A673 (cell line): ENCODE measurements at places on chromosomes 3 and 15.

GRCh38 chr3:34844323-34844620, 795.1 kb upstream of the ARPP21 start:
- H3K36me3 ChIP-seq: no peaks in the 10 kb centered on the region
- DNase-seq: peak; percentile 14
- H3K27ac ChIP-seq: no peak overlapping the region
- no peak overlapping the region for H3K4me3 ChIP-seq
- H3K4me1 ChIP-seq: peaks cover 22% of the 10 kb centered on the region
- H3K27me3 ChIP-seq: no peaks in the 10 kb centered on the region

DNA sequence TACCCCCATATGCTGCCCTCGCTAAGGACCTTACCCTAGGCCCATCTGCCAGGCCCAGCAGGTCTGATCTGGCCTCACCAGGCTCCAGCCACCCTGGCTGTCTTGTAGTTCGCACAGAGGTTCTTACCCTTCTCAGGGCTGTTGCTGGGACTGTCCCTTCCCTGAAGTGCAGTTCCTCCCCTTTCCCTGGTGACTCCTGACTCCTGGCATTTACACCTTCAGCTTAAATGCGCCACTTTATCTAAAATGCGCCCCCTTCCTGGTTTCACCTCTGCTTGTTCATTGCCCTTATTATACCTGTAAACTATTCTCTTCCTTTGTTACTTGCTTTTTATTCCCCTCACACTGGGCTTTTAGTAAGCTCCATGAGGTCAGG, 835 bp upstream of the TTLL3 start:
- no peak for DNase-seq
- peak overlapping the region; percentile 81 for H3K27ac ChIP-seq
- H3K4me1 ChIP-seq: peaks cover 13% of the 10 kb centered on the region
- H3K27me3 ChIP-seq: no peaks in the 10 kb centered on the region
- H3K4me3 ChIP-seq: peak overlapping the region; percentile 62
- H3K36me3 ChIP-seq: peaks cover 23% of the 10 kb centered on the region

DNA sequence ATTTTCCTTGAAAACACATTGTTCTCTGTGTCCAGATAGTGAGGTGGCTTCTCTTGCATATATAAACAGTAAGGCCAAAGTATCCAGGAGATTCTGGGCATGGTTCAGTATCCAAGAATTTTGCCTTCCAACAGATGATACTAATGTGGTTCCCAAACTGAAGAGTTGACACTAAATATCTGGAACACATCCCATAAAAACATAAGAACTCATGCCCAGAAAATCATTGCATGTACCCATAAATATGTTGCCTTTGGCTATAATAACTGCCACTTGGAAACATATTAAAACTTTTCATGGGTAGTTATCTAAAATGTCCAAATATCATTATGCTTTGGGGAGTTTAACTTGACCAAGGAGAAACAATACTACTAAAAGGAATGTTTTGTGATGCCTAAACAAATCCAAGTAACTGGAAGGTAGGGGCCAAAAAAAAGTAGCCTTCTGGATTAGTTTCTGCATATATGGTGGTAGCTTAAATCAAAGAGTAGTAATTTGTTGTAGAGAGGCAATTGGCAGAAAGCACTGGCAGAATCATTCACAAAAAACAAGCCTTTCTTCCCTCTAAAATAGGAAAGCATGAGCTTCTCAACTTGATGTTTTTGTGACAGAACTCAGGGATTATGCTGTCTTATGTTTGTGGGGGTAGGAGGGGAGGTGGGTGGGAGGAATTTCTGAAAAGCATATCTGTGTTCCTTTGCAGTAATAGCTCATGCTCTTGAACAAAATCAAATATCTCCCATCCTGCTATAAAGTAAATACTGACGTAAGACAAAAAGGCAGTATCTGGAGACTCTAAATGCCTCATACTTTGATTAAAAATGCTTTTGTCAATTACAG, 753.9 kb downstream of the TUSC7 start:
- no peaks in the 10 kb centered on the region for H3K36me3 ChIP-seq
- DNase-seq: no peak
- no peaks in the 10 kb centered on the region for H3K27me3 ChIP-seq
- H3K27ac ChIP-seq: no peak overlapping the region

DNA sequence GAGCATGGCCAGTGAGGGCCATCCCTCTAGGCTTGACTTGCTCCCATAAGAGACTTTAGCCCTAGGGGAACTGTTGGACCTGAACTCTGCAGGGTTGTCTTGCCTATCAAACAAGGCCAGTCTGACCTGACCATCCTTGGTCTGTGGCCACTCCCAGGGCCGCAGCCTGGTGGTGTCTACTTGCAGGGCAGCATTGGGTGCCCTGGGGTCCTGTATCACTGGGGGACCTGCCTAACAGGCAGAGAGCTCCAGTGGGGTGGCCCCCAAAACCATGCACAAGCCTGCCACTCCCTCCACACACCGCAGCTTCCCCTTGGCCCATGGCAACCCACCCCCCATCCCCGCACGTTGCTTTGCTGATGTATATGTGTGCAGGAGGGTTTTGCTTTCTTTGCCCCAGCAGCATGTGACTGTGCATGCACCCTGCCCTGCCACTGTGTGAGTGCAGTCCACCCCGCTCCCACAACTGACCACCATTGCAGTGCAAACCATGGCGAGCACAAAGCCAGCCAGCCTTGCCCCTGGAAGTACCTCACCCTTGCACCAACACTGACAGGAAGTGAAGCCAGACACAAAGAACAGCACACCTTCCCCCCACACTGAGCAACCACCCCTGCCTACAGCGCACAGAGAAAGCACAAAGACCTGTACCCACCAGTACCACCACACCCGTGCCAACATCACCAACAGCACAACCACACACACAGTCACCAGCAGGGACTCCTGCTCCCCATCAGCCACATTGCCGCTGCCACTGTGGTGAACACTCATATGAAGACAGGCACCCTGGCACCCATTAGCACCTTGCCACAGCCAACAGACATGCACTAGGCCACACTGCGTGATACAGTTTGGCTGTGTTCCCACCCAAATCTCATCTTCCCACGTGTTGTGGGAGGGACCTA, 88.8 kb downstream of the SENP7 start:
- no peaks in the 10 kb centered on the region for H3K27me3 ChIP-seq
- H3K4me3 ChIP-seq: no peak overlapping the region
- no peaks in the 10 kb centered on the region for H3K36me3 ChIP-seq
- no peaks in the 10 kb centered on the region for H3K4me1 ChIP-seq
- no peak overlapping the region for H3K27ac ChIP-seq
- DNase-seq: no peak

GRCh38 chr15:88331291-88331690, 74.8 kb upstream of the NTRK3 start:
- H3K27ac ChIP-seq: no peak overlapping the region
- H3K36me3 ChIP-seq: no peaks in the 10 kb centered on the region
- H3K4me3 ChIP-seq: no peak overlapping the region
- DNase-seq: peak; percentile 80
- peaks cover 33% of the 10 kb centered on the region for H3K27me3 ChIP-seq

- H3K36me3 ChIP-seq: no peaks in the 10 kb centered on the region
- H3K27me3 ChIP-seq: no peaks in the 10 kb centered on the region
- no peak for DNase-seq
Observed at GRCh38 chr15:69149803-69150202, 10.6 kb upstream of the GLCE start.

GRCh38 chr3:67418426-67419217, 235.8 kb downstream of the SUCLG2 start:
- H3K27ac ChIP-seq: no peak overlapping the region
- no peaks in the 10 kb centered on the region for H3K27me3 ChIP-seq
- H3K4me3 ChIP-seq: no peak overlapping the region

DNA sequence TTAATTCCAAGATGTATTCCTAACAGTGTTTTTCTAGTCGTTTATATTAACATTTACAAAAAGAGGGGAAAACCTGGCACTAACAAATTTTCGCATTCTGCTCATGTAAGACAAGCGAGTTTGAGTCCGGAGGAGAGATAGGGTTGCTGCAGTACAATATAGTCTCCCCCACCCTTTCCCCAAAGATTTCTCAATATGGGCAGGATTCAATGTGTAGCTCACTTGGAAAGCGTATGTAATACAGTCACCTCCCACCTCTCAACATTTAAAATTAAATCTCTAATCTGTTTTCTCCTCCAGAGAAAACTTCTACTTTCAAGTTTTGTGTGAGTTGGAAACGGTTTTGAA, 57.9 kb downstream of the CMSS1 start:
- no peaks in the 10 kb centered on the region for H3K27me3 ChIP-seq
- no peaks in the 10 kb centered on the region for H3K36me3 ChIP-seq
- H3K4me1 ChIP-seq: peaks cover 12% of the 10 kb centered on the region
- DNase-seq: peak; percentile 68
- H3K4me3 ChIP-seq: peak overlapping the region; percentile 62

DNA sequence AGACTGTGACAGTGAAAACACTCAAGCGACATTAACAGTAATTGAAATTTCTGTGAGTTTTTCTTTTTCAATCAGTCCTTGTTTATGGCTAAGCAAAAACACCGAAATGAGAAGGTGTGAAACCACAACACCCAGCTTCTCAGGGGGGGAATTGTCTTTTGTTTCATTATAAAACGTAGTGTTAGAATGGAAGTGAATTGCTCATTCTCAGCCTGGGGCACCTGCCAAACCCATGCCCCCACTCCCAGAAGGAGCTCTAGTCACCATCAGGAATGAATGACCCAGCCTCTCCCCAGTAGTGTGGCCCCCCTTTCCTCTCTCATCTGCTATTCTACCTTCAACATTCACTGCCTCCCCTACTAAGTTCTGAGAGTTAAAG, 185.8 kb upstream of the CFAP20DC start:
- H3K4me1 ChIP-seq: no peaks in the 10 kb centered on the region
- no peak for DNase-seq
- H3K27me3 ChIP-seq: no peaks in the 10 kb centered on the region
- no peak overlapping the region for H3K27ac ChIP-seq

DNA sequence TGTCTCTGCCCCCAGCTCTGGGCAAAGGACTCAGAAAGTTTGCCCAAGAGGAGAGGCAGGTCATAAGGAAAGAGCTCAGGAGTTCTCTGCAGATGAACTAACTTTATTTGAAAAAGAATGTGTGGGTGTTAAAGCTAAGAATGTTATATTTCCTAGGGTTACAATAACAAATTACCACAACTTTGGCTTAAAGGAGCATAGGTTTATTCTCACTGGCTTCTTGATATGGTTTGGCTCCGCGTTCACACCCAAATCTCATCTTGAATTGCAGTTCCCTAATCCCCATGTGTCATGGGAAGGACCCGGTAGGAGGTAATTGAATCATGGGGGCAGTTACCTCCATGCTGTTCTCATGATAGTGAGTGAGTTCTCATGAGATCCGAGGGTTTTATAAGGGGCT, 383.7 kb upstream of the CFAP20DC start:
- H3K36me3 ChIP-seq: no peaks in the 10 kb centered on the region
- H3K4me1 ChIP-seq: no peaks in the 10 kb centered on the region
- no peaks in the 10 kb centered on the region for H3K27me3 ChIP-seq

DNA sequence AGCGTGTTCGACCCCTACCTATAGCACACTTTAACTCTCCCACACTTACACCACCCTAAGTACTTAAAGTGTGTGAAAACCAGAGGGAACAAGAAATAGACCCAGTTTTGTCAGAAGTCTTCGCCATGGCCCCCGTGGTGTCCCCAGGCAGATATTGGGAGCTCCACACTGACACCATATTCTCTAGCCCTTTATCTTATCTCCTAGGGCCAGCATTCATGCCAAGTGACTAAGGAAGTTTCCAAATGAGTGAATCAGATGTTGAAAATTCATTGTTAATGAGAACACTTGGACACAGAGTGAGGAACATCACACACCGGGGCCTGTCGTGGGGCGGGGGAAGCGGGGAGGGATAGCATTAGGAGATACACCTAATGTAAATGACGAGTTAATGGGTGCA, 31.8 kb downstream of the P3H2 start:
- H3K4me1 ChIP-seq: peaks cover 28% of the 10 kb centered on the region
- DNase-seq: no peak
- H3K27me3 ChIP-seq: no peaks in the 10 kb centered on the region
- H3K27ac ChIP-seq: no peak overlapping the region
- H3K4me3 ChIP-seq: no peak overlapping the region

- H3K4me3 ChIP-seq: no peak overlapping the region
- DNase-seq: peak; percentile 87
- peaks cover 24% of the 10 kb centered on the region for H3K4me1 ChIP-seq
- H3K27ac ChIP-seq: no peak overlapping the region
Observed at GRCh38 chr3:58526515-58526957, 10.5 kb downstream of the ACOX2 start.

- H3K4me1 ChIP-seq: no peaks in the 10 kb centered on the region
- no peaks in the 10 kb centered on the region for H3K27me3 ChIP-seq
- H3K36me3 ChIP-seq: no peaks in the 10 kb centered on the region
- H3K4me3 ChIP-seq: no peak overlapping the region
- no peak overlapping the region for H3K27ac ChIP-seq
Observed at GRCh38 chr3:38031022-38031994, 1.9 kb upstream of the PLCD1 start.

DNA sequence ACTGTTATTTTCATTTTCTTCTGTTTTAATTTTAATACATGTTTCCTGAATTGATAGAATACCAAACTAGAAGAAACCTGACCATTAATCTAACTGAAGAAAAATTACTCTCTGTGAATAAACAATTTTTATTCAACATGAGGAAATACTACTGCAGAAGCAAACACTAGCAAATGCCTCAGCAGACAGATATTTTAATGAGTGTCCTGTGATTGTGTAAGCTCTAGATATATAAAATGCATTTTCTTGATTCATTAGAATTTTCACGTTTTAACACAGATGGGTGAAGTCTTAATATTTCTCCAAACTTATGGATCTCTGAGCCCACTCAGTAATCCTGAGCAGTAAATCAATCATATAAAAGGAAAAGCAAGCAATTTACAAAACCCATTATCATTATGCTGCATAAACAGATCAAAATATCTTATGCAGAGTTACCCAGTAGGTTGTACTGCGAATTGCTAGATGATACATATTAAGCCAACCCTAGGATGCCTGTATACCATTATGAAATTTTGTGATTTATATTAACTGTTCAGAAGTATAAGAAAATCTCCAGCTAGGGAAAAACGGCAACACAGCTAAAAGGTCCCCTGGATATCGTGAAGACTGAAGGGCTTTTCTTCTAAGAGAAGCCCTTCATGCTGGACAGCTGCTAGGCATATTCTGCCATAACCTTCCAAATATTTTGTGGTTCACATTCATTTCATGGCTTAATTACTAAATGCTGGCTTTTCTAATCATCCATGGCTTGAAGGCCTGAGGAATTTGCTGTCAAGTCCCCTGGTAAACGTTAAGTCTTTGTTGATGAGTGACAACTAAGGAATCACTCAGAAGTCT, 157.7 kb upstream of the TGFBR2 start:
- H3K4me1 ChIP-seq: peaks cover 12% of the 10 kb centered on the region
- no peaks in the 10 kb centered on the region for H3K27me3 ChIP-seq
- H3K4me3 ChIP-seq: no peak overlapping the region
- no peaks in the 10 kb centered on the region for H3K36me3 ChIP-seq
- DNase-seq: no peak

DNA sequence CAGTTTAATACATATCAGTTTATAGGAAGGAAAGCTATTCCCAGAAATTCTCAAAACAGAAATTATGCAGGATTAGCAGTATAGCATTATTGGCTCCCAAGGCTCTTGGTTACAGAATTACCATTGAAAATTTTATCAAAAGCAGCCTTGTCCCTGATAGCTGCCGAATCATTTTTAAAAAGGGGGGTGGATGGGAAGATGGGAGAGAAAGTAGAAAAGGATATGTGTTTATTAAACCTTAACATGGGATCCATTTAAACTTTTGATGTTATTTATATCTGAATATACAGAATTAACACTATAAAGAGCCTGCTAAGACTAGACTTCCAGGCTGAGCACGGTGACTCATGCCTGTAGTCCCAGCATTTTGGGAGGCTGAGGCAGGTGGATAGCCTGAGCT, 10.8 kb downstream of the RCN2 start:
- no peak overlapping the region for H3K27ac ChIP-seq
- H3K4me3 ChIP-seq: no peak overlapping the region
- H3K36me3 ChIP-seq: peaks cover 26% of the 10 kb centered on the region
